Cerebellum (tissue), 4 donors: ENCODE measurements at places on chromosomes 13 and 19. TPM values are rescaled to one million over a fixed set of nuclear protein-coding genes. Genes with fewer than 3 reads are reported as not detected.

DNA sequence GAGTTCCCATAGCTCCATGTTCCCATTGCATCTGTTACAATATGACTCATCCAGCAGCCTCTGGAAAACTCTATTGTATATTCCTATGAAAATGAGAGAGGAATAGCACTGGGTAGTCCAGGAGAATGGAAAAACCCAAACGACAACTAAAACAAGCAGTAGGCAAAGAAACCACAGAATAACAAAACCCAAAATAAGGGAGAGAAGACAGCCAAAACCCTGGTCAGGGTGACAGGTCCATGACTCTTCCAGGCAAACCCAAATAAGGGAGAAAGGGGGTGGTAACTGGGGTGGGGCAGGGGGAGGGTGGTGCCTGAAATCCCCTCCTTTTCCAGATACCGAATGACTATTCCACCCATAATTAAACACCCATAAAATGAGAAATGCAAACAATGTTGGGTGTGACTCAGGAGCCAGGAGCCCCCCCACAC is 4.0 kb upstream of the ZNF8 start:
- DNase-seq: no peak

DNA sequence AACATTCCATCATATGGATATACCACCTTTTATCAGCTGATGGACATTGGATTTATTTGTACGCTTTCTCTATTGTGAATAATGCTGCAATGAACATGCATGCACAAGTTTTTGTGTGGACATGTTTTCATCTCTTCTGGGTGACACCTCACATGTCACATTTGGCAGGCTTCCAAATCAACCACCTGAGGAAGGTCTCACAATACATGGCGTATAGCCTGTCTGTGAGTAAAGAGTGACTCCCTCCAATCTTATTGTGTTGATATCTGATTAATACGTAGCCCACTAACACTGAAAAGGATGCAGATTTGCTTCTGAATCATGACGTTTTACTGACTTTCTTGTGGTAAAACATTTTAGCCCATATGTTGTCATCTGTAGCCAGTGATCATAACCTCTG is 61.1 kb downstream of the SLC15A1 start:
- DNase-seq: no peak

GRCh38 chr13:73754727-73755292 is 379.4 kb downstream of the KLF12 start:
- DNase-seq: peak; percentile 38

GRCh38 chr19:35509018-35509652 is 4.3 kb downstream of the DMKN start:
- no peak for DNase-seq

GRCh38 chr19:49997709-49998108 is 27.5 kb downstream of the VRK3 start:
- peak; percentile 50 for DNase-seq

- no peak for DNase-seq
Measured at GRCh38 chr19:38022791-38023670, 116.0 kb downstream of the SIPA1L3 start.

DNA sequence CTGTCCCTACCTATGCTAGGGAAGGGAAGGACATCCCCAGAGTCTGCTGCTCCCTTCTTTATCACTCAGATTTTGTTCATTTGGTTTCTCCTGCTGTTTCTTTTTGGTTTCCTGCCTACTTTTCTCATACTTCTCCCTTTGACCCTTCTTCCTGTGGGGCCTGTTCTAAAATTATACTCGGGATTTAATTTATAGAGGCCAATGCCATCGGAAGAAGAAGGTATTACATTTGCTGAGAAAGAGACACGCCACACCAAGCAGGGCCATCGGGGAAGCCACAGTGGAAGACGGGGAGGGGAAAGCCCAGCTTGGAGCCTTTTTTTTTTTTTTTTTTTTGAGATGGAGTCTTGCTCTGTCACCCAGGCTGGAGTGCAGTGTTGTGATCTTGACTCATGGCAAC is 46.8 kb upstream of the FARP1 start:
- DNase-seq: no peak

- peak; percentile 44 for DNase-seq
Measured at GRCh38 chr19:10553943-10554381, 10.3 kb downstream of the ATG4D start.

- DNase-seq: no peak
Measured at GRCh38 chr13:92951273-92951890, 275.2 kb upstream of the GPC6 start.

- DNase-seq: peak; percentile 86
Measured at GRCh38 chr19:12723641-12724426, at the start of gene TNPO2. TNPO2 (minus strand) TSS chr19:12723932; CDS start chr19:12720977, 2,955 bp downstream.

- DNase-seq: no peak
Measured at GRCh38 chr13:103386341-103386740, 320.1 kb upstream of the SLC10A2 start.

- peak; percentile 42 for DNase-seq
Measured at GRCh38 chr13:100521851-100522617, 66.6 kb downstream of the GGACT start.

Gene ZNF418
- total RNA-seq: 39.0 TPM

Gene CNOT3
- total RNA-seq: 9.6 TPM

Gene CPB2
- total RNA-seq: not detected

Gene TMC4
- 0.36 TPM for total RNA-seq

Gene SBSN
- total RNA-seq: not detected

Gene NLRP12
- 0.27 TPM for total RNA-seq

Gene TSHZ3
- 2.9 TPM for total RNA-seq
